NCI-H748 treated with DMSO at 0.1 percent for 48 hours (cell line): ENCODE measurements at places on chromosomes 4 and X.

- DNase-seq = no peak
These were observed 22.2 kb downstream of the KDR start for GRCh38 chr4:55103224-55103623.

GRCh38 chrX:33188286-33188685 is 23.1 kb downstream of the DMD start:
- DNase-seq = no peak

- no peak for DNase-seq
These were observed 143.2 kb downstream of the LHFPL1 start for GRCh38 chrX:112536544-112536943.

GRCh38 chr4:168841000-168841671 is 168.9 kb downstream of the CBR4 start:
- DNase-seq = no peak

DNA sequence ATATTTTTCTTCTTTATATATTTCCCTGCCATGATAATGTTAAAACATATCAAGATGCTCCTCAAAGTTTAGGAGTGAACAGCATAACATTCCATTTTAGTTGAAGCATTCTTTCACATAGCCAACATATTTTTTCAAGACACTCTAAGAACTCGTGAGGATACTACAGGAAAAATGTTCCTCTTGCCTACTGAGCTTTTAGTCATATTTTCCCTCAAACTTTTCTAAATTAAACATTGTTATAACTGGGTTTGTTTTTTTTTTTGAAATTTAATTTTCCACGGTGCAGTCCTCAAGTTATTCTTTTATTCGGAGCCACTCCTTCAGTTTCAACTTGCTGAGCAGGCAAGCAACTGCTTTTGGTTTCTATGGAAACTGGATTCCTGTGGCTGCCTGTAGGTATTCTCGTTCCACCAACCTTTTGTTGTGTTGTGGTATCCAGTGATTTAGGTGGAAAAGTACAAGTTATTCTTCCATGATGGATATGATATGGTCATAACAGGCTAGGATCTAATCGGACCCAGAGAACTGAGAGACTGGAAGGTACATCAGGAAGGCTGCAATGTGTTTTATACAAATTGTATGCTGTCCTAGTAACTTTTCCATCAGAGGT is 248.0 kb downstream of the TRIML1 start:
- no peak for DNase-seq

DNA sequence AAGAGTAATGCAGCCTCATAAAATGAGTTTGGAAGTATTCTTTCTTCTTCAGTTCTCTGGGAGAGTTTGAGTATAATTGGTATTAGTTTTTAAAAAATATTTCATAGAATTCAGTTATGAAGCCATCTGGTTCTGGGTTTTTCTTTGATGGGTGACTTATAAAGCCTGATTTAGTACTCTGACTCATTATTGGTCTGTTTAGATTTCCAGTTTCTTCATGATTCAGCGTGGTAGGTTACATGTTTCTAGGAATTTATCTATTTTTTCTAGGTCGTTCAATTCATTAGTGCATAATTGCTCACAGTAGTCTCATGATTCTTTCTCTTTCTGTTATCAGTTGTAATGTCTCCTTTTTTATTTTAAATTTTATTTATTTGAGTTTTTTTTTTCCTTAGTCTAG is 111.2 kb downstream of the CEP44 start:
- no peak for DNase-seq

GRCh38 chr4:58849026-58849425 is 1738.8 kb upstream of the IGFBP7 start:
- DNase-seq = peak; percentile 4

DNA sequence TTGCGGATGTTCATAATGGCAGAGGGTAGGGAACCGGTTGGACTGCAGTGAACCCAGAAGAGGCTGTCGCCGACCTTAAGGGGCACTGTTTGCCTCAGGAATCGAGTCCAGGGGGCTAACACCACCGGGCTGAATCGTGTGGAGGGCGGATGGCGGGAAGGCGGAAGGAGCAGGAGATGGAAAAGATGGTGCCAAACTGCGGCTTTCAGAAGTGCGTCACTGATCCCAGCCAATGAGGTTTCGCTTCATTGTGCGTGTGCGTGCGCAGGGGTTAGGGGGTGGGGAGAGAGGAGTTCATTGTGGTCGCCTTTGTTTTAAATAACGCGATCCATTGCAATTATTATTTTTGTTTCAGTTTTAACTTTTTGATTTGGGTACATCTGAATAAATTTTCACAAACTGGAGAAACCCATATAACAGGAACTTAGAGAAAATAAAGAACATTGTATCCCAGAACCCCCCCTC is at the start of gene NAA11:
TSS of gene NAA11 (minus strand) at position 198 of the 465 bp plus-strand sequence. CDS start at position 14, 184 bp downstream.
- no peak for DNase-seq

DNA sequence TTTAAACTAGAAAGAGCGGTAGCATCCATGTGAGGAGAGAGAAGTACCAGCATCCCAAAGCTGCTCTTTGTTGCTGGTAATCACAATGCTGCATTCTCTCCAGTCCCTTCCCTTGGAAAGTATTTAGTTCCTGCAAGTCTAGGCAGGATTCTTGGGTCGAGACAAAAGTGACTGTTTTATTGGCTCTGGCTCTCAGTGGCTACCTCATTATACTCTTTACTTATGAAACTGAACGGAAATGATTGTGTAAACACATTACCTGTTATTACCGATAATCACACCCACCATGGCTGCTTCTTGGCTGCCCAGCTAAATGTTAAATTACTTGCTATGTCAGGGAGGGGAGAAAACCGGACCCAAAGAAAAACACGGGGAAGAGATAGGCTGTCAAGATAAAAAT is 26.2 kb downstream of the ATXN3L start:
- peak; percentile 95 for DNase-seq

- DNase-seq = no peak
These were observed 25.9 kb downstream of the RNF175 start for GRCh38 chr4:153733751-153734448.

- DNase-seq = no peak
These were observed 452.0 kb downstream of the GBA3 start for GRCh38 chr4:23144707-23145106.

GRCh38 chr4:9964879-9965278 is 56.4 kb downstream of the SLC2A9 start:
- DNase-seq = no peak

- DNase-seq = no peak
These were observed 161.8 kb upstream of the PCDH18 start for GRCh38 chr4:137694138-137694537.

DNA sequence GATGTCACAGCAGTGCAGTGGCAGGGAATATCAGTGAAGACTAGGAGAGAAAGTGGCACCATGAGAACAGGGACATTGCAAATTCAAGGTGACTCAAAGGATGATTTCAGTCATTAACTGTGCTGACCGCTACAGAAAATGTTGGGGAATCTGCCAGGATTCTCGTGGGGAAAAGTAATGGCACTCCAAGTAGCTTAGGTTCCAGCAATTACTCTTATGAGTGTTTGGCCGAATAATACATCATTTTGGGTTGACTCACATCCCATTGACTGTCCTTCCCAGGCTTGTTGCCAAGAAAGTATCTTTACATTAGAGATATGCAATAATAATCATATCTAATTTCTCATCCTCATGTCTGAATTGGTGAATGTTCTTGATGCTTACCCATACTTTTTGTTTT is 1411.1 kb upstream of the PCDH7 start:
- no peak for DNase-seq

DNA sequence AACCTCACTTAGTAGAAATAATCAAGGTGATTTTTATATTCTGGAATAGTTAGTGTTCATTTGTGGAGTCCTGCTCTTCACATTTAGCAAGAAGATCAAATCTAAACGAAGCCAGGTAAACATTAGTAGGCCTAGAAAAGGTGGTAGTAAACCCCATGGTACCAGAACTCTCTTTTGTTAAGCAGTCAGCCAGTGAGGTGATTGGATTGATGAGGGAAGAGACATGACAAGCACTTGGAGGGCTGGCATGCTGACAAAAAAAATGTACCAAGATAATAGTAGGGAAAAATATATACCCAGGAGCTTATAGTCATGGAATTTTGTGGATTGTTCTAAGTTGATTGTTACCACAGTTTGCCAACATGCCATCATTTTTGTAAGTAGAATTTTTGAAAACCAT is 163.8 kb downstream of the BANK1 start:
- no peak for DNase-seq

DNA sequence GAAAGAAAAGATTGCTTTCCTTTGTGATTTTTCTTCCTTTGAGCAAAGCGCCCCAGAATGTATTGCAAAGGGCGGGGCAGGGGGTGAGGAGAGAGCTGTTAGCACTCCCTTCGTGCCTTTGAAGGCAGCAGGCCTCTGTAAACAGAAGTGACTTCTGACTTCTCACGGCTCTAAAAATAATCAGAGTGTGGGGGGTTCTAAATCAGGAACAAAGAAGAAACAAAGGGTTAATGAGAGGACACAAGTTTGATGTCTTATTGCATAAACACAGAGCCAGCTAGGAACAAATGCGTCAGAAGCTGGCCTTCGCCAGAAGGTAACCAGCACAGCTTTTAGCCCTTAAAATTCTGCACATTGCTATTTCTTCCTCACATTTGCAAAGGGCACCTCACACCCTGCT is 626.2 kb downstream of the MID1IP1 start:
- DNase-seq = no peak

GRCh38 chr4:81757691-81758090 is 286.0 kb upstream of the RASGEF1B start:
- peak; percentile 26 for DNase-seq

DNA sequence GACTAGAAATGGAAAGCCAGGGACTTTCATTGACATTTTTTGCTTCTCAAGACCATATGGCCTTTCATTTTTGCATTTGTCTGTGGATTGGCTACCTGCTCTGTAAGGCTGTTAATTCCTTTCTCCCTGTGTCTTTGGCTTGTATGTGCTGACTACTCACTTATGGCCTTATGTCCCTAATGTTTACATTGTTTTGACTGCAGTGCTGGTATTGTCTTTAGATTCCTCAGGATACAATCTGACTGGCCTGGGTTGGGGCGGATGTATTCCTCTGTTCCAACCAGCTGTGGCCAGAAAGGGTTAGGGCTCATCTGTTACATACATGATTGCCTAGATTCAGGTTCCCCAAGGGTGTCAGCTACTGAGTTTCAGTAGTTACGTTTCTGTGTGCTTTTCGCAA is 108.1 kb downstream of the RAPGEF2 start:
- no peak for DNase-seq

- no peak for DNase-seq
These were observed 334.5 kb upstream of the SLC7A11 start for GRCh38 chr4:138576684-138577083.

GRCh38 chr4:13182133-13182532 is 302.0 kb downstream of the RAB28 start:
- no peak for DNase-seq

DNA sequence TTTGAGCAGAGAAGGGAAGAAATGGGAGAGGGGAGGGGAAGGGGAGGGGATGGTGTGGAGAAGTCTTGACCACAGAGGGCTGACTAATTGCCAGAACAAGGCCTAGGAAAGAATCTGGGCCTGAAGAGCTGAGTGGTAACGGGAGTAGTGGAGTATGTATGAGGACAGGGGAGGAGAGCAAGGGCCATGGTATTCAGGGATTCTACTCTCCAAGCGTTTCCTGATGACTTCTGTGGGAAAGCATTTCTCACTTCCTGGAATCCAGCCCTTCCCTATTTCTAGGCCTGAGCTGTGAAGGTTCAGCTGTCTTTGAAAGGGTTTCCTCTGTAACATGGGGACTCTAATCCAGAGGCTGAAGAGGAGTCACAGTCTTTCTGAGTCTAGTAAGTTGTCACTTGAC is 19.7 kb upstream of the SOX3 start:
- DNase-seq = no peak

DNA sequence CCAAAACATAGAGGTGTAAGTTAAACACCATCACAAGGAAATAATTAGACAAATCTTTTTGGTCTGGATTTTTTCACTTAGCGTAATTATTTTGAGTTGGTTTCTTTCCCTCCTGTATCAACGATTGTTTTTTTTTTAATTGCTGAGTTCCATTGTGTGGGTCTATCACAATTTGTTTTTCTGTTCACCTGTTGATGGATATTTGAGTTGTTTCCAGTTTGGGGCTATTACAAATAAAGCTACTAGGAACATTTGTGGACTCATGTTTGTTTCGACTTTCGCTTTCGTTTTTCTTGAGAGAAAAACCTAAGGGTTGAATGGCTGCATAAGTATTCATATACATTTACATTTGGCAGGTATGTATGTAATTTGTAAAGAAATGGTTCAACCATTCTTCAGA is 20.4 kb upstream of the FBXW7 start:
- DNase-seq = no peak

DNA sequence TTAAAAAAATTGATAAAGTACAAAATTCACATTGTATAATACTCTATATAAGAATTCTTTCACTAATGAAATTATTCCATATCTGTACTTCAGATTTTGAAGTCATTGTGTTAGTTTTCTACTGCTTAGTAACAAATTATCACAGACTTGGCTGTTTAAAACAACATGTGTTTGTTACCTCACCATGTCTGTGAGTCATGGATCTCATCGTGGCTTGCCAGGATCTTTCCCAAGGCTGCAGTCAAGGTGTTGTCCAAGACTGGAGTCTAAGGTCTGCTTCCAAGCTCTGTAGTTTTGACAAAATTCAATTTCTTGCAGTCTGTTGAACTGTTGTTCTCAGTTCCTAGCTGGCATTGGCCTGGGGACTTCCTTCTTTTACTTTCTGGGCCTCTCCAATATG is 1286.9 kb downstream of the ADGRL3 start:
- no peak for DNase-seq

DNA sequence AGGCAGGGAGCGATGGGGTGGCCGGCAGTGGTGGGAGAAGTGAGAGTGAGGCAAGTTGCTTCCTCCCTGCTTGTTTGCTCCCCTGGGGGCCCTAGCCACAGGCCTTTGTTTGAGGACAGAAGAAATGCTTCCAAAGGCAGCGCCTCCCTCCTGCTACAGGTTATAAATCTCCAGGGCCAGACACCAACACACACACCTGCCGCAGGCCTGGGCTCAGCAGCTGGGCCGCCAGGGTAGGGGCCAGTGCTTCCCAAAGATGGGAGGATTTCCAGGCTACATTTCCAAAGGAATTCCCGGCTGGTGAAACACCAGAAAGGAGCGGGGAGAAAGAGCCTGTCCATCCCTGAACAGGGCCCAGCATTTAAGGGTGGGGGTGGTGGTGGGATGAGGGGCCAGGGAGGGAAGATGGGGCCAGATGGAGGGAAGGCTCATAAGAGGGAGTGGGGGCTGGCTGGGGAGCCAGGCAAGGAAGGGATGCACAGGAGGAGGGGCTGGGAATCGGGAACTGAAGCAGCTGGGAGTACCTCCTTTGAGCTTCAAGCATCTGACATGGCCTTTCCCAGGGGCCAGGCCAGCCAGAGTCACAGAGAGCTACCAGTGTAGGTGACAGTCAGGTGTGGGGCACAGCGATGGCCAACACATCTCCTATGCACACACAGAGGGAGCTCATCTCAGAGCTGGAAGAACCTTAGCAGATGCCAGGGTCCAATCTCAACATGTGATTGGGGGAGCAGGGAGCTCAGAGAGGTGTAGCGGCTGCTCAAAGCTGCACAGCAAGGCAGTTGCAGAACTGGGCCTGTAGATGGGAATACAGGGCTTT is 143.9 kb downstream of the PJA1 start:
- DNase-seq = no peak

GRCh38 chr4:14221176-14221575 is 593.7 kb upstream of the BOD1L1 start:
- no peak for DNase-seq

GRCh38 chr4:66577922-66578321 is 907.6 kb upstream of the EPHA5 start:
- no peak for DNase-seq
